ENCODE measurements at places on chromosomes 5 and 9. TPM values are rescaled to one million over a fixed set of nuclear protein-coding genes. Genes with fewer than 3 reads are reported as not detected.
A peak's percentile ranks its signal among the peaks of the same experiment; 100 is the strongest.

DNA sequence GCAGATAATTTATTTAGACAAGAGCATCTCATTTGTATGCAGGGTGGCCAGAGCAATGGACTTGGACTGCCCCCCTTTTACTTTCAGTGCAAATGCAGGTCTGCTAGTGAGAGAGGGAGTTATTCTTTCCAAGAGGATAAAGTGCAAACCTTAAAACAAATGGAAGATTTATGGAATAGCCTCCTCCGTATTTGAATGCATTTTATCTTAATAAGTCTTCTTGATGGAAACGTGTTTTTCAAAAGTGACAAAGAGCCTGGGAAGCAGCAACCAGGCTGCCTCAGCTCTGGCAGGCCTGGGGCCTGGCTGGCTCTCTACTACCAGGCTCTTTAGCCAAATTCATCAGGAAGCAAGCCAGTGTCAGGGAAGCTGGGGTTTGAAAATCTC, 6.8 kb downstream of the NR2F1 start:
- DNase-seq = no peak

Gene NR6A1
- total RNA-seq = 1.2 TPM

- no peak for DNase-seq
Observed at GRCh38 chr9:88657893-88658292, 122.9 kb downstream of the NXNL2 start.

Gene PCDHB5
- 0.71 TPM for total RNA-seq

- no peak for DNase-seq
Observed at GRCh38 chr5:1732945-1733344, 66.7 kb downstream of the MRPL36 start.

Gene BTNL3
- total RNA-seq = not detected

GRCh38 chr5:150397146-150397781, 15.4 kb downstream of the CD74 start:
- DNase-seq = no peak

DNA sequence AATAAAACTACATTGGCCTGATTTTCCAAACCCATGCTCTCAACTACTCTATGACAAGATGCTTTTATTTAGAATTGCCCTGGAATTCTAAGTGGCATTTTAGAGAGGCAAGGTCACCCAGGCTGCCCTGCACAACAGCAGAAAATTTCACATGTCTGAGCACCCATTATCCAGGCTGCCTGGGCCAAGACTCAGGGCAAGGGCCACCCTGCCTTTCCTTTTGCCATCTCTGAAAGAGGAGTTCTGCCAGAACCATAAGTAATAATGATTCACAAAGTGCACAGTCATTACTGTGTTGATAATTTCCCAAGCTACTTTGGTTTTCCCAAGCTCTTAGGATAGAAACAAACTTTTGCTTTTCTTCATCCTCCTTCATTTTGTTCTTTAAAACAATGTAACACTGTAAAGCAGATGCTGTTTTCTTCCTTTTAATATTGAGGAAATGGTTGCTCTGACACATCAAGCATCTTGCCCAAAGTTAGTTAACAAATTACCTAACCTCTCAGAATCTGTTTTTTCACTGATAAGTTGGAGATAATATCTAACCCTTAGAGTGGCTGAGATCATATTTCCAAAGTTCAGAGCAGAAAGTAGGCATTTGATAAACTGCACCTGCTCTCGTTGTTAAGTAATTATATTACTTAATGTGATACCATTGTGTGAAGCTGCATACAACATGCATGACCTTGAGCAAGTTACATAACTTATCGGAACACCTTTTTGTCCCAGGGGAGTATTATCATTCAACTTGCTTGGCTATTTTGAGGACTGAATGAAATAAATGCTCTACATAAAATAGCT, 325.6 kb downstream of the PRELID2 start:
- DNase-seq = no peak

DNA sequence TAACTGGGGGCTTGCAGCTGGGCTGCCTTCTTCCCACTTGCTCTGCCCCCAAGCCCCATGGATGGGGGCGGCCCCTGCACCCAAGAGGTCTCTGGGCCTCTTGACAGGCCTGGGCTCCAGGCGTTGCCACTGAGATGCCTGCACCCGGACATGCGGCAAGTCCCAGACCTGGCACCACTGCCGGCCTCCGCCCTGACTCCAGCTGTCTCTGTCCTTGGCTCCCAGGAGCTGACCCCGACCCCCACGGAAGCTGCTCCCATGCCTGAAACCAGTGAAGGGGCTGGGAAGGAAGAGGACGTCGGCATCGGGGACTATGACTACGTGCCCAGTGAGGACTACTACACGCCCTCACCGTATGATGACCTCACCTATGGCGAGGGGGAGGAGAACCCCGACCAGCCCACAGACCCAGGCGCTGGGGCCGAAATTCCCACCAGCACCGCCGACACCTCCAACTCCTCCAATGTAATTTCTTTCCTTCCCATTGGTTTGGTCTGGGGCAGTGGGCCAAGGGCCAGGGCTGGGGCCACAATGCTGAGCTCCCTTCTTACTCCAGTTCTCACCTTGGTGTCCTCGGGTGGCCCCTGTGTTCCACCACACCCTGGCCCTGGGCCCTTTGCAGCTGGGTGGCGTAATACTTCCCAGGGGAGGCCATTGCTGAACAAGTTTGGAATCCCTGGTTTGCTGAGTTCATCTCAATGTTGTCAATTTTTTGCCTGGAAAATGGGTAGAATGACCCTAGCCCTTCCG, 88.6 kb downstream of the COL5A1 start:
- DNase-seq = peak; percentile 90

GRCh38 chr5:127429928-127430327, 87.5 kb upstream of the PRRC1 start:
- no peak for DNase-seq

GRCh38 chr5:87900419-87900818, 368.2 kb downstream of the TMEM161B start:
- no peak for DNase-seq

Gene SPATA31C1
- not detected for total RNA-seq

DNA sequence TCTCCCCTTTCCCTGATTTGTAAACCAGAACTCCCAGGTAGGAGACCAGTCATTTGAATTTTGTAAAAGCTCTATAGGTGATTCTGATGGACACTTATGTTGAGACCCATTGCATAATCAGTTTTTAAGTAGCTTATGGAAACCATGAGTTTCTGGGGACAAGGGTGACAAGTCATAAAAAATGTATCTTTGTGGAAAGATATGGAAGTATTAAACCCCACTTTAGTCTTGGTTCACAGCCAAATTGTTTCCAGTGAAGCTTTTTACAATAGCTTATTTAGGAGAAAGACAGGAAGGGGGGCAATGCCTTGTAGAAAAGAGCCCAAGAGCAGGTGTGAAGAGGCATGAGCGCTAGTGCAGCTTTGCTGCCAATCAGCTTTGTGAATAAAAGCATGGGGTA, 453 bp upstream of the CCL28 start:
- DNase-seq = no peak

- DNase-seq = peak; percentile 39
Observed at GRCh38 chr9:134863306-134863902, 17.2 kb upstream of the FCN2 start.

- DNase-seq = no peak
Observed at GRCh38 chr5:14201325-14202045, 58.3 kb downstream of the TRIO start.

DNA sequence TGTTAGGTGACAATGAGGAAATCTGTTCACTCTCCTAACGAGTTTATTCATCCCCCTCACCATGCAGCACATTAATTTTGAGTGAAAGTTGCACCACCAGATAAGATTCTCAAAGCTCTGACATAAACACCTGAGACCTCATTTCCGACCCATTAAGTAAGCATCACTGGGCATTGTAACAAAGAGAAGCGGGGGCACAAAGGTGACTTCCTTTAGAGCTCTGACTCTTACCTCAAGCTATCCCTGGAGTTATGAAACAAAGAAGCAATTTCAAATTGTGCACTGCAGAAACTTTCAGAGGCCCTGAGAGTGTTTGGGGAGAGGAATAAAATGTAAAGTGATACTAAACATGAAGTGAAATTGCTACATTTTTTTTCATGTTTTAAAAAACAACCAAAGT, 29.5 kb downstream of the C5orf15 start:
- DNase-seq = no peak

Gene HSPB3
- 145 TPM for total RNA-seq

DNA sequence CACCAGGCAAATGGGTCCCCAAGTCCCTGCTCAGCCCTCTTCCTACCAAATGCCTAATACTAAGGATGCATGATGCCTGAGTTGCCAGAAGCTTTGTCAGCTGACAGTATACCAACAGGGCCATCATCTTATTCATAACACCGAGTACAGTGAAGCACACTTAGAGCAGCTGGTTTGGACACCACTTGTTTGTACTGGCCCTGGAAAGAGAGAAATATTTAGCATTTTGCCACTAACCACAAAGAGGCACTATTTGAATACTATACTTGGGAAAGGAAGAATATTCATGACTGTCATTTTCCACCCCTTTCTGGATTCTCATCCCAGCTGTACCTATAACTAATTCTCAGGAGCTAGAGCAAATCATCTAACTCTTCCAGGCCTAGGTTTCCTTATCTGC, 364.4 kb upstream of the KIF2A start:
- no peak for DNase-seq

Gene IER5L
- 4.5 TPM for total RNA-seq

DNA sequence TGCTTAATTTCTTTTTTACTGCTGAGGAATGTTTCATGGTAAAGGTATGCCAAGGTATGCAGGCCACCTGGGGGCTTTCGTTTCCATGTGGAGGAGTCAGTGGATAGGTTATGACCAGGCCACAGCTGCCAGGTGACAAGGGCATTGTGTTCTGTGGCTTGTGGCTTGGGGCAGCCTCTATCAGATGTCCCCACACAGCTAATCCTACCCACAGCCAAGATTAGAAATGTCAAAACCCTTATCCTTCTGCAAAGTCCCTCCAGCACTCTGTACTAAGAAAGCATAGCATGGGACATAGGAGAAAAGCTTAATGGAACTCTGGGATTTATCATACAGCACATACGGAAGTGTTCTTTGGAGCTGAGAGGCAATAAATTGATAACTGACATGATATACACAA, 171.2 kb upstream of the S1PR3 start:
- DNase-seq = no peak

DNA sequence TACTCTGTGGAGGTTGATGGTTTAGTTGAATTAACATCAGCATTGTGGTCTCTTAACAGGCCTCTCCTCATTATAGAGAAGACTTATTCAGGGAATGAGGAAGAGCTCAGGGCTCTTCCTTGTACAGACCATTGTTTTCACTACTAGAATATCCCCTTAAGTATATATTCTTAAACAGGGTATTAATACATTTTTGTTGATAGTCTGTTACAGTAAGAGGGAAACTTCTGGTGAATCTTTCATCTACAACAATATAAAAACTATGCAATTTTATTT, 330.7 kb downstream of the ADGRV1 start:
- DNase-seq = no peak

Gene ACTBL2
- total RNA-seq = not detected

Gene PCDHA6
- not detected for total RNA-seq

- DNase-seq = peak; percentile 91
Observed at GRCh38 chr5:139648205-139649081, at the start of gene CXXC5. TSS of gene CXXC5 (plus strand) at chr5:139648349. CDS start at chr5:139680524, 32,175 bp downstream.

- no peak for DNase-seq
Observed at GRCh38 chr9:120937596-120937995, 11.0 kb upstream of the TRAF1 start.

GRCh38 chr9:95138474-95138873, 179.0 kb downstream of the FANCC start:
- DNase-seq = peak; percentile 88

DNA sequence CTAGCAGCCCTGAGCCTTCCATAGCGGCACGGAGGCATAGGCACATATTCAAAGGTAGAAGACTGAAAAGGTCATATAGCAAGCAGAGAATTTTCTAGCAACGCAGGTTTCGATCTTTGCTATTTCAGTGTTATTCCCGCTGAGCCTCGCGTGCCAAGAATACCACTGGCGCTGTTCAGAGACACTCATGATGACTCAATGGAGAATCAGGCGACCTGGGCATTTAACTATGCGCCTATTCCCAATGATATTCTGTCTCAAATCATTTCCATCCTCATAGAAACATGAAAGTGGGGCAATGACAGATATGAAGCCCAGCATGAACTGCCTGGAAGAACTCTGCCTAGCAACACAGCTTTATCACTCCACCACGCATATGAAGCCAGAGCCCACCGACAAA, 59.9 kb downstream of the EFNA5 start:
- no peak for DNase-seq

Gene HTR1A
- not detected for total RNA-seq

DNA sequence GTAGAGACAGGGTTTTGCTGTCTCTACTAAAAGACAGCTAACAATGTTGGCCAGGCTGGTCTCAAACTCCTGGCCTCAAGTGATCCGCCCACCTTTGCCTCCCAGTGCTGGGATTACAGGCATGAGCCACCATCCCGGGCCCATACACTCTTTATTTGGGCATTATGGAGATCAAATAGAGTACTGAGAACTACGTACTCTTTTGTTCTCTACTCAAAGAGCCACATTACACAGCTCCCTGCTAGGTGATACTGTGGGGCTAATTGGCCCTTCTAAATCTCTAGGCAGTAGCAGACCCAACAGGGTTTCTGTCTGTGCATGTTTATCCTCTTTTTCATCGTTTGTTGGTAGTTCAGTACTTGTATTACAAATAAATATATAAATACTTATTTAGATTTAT, 16.1 kb downstream of the CKMT2 start:
- DNase-seq = no peak

Gene OR1L1
- total RNA-seq = not detected

- no peak for DNase-seq
Observed at GRCh38 chr5:91106842-91107511, 276.1 kb downstream of the ARRDC3 start.

Gene MED10
- total RNA-seq = 52.4 TPM

DNA sequence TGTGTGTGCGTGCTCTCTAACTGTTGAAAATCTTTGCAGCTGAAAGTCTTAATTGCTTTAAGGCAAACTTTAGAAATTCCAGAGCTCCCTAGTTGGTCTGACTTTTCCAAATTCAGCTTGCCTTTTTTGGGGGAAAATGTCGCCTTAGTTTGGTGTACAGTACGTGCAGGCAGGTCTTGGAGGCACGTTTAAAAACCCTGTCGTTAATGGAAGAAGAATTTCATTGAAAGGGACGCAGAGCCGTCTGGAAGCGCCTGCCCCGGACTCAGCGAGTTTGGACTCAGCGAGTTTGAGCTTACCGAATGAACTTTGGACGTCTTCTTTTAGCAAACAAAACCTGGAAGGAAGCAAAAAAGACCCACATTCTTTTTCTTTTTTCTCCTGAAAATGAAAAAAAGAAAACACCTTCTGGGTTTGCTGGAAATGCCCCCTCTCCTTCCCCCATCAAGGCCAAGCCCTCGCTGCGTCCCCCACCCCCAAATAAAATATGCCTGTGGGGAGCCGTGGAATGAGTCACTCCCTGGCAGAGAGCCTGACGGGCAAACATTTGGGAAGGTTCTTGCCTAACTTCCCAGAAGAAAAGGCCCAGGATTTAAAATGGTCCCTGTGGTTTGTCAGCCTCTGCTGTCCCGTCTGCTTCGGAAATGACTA, 1.5 kb downstream of the NEK6 start:
- peak; percentile 81 for DNase-seq

Gene ARPC5L
- 32.3 TPM for total RNA-seq

DNA sequence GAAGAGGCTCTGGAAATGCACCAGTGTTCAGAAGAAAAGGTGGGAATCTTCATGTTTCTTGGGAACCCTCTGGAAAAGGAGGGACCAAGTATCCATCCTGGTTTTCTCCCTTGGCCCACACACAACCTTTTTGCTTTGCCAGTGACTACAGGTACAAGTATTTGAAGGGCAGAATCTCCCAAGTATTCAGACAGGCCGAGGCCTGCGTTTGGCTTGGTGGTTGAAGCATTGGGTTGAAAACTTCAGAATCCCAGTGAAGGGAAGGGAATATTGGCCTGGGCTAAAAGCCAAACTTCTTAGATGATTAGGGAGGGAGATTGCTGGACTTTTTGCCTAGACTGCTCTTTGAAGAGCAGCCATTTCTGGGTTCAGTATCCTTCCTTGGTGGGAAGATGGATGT, 71.9 kb downstream of the UBAP1 start:
- no peak for DNase-seq

Data from psoas muscle (tissue), 8 donors.